PC-3 (cell line): ENCODE measurements at places on chromosomes 16 and 17. TPM values are rescaled to one million over a fixed set of nuclear protein-coding genes. Genes with fewer than 3 reads are reported as not detected.

DNA sequence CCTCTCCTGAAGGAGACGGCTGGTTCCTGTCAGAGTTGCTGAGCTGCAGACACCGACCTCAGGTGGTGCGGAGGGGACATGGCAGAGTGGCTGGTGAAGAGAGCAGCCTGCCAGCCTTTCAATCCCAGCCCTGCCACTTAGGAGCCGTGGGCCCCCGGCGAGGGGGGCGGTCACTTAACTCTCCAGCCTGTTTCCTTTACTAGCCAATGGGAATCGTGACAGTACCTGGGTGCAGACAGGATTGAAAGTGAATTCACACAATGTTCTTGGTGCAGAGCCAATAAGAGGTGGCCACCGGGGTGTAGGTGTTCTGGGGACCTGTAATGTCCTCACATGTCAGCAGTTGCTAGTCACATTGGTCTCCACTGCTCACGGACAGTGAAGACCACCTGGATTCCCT is 13.5 kb downstream of the ACE start:
- H3K27ac ChIP-seq, result no peak overlapping the region
- no peak overlapping the region for H3K4me3 ChIP-seq
- DNase-seq, result no peak
- H3K27me3 ChIP-seq, result no peaks in the 10 kb centered on the region

GRCh38 chr16:56231-56927 is 2.8 kb downstream of the SNRNP25 start:
- H3K27ac ChIP-seq, result no peak overlapping the region
- no peak overlapping the region for H3K4me3 ChIP-seq
- no peaks in the 10 kb centered on the region for H3K27me3 ChIP-seq
- H3K4me1 ChIP-seq, result no peaks in the 10 kb centered on the region
- no peaks in the 10 kb centered on the region; the same call in 1 of the 2 replicates for H3K36me3 ChIP-seq

GRCh38 chr17:77834170-77835115 is 124.1 kb upstream of the TNRC6C start:
- peak; percentile 87 for DNase-seq
- H3K4me1 ChIP-seq, result peaks cover 38% of the 10 kb centered on the region
- H3K36me3 ChIP-seq, result no peaks in the 10 kb centered on the region
- H3K27ac ChIP-seq, result no peak overlapping the region

GRCh38 chr16:53605831-53606400 is 97.7 kb downstream of the RPGRIP1L start:
- H3K4me1 ChIP-seq, result no peaks in the 10 kb centered on the region
- no peaks in the 10 kb centered on the region for H3K36me3 ChIP-seq
- no peak overlapping the region for H3K27ac ChIP-seq
- DNase-seq, result no peak
- H3K27me3 ChIP-seq, result no peaks in the 10 kb centered on the region

Gene MMP25
- 0.29 and 0.51 TPM in 2 replicates for total RNA-seq

Gene CCL13
- total RNA-seq, result not detected in 2 replicates
